ENCODE measurements at places on chromosomes 16 and 17.

GRCh38 chr16:64168371-64168770 is 953.5 kb downstream of the CDH11 start:
- DNase-seq, result no peak

DNA sequence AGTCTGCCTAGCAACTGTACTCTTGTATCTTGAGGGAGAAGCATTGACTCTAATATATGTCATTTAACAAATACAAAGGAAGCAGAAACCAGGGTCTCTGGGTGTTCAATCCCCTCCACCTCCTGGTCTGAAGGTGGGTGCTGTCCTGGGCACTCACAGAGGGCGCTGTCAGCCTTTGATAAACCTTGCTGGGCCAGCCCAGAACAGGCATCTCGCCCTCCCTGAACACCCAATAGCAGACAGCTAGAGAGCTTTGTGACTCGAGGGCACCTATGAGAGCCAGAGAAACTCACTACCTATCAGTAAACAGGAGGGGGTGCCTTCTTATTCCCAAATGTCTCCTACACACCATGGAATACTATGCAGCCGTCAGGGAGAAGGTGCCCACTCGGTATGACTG is 6.4 kb upstream of the PIPOX start:
- DNase-seq, result no peak

GRCh38 chr17:72978593-72979218 is 113.8 kb downstream of the SLC39A11 start:
- DNase-seq, result no peak

DNA sequence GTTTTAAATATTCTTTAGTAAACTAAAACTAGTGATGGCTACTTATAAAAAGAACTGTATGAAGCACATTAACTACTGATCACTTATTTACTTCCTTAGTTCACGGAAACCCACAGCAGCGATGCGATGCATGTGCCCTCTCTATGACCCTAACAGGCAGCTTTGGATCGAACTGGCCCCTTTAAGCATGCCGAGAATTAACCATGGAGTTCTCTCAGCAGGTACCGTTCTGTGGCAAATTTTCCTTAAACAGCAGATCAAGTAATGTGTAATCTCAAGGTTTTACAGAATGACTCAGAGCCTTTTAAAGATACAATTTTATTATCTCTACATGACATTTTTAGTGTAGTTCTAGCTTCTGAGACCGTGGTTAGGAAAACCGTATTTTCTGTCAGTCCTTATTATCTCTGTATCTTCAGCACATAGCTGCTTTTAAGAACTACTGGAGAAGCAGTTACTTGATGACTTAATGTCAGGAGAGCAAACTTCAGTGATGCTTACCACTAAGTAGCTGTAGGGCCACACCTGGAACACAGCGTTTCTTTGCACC is 43.0 kb downstream of the GAN start:
- DNase-seq, result no peak

DNA sequence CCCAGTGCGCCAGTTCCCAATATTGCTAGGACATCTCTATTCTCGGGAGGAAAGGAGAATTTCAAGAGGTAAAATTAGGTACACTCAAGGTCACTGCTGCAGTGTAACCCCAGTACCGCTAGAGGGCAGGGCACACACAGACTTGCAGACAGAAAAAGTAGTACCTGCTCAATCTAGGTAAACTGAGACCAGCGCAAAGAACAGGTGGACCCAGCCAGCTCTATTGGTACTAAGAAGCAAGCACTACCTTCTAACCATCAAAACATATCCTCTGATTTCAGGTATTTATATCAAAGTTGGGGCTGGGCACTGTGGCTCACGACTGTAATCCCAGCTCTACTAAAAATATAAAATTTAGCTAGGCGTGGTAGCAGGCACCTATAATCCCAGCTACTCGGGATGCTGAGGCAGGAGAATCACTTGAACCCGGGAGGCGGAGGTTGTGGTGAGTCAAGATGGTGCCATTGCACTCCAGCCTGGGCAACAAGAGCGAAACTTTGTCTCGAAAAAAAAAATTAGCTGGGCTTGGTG is 3.6 kb upstream of the WDR81 start:
- DNase-seq, result peak; percentile 20

DNA sequence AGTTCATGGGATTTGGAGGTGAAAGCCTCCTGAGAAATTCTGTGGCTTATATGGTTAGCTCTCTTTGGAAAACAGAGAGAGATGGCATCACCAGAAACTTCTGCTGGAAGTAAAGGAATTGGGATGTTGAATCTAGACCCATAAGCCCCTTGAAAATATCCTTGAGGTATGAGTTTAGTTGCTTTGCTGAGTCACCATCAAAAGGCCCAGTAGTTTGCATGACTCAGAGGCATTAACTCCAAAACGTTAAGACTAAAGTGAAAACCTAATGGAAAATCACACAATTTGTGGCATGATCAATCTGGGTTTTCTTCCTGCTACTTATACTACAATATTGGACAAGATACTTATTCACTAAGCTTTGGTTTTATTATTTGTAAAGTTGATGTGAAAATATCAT is 349.2 kb upstream of the SALL1 start:
- DNase-seq, result no peak

GRCh38 chr17:40072040-40072734 is 9.4 kb downstream of the THRA start:
- no peak for DNase-seq

DNA sequence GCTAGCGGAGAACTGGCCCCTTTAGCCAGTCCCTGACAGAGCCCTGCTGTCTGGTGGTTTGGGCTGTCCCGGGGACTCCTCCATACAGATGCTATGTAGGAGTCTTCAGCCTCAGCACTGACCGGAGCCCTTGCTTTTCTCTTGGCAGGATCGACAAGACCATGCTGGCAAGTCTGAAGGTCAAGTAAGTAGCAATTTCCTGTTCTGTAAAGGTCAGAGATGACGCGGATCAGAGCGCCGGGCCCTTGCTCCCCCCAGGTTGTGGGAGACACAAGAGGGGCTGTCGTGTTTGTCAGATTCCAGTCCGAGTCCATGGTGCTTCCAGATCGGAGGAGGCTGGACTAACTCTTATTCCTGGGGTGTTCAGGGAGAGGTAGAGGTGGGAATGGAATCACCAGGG is 4.1 kb downstream of the RAP1GAP2 start:
- no peak for DNase-seq

GRCh38 chr16:72905581-72905980 is 142.3 kb downstream of the ZFHX3 start:
- no peak for DNase-seq

DNA sequence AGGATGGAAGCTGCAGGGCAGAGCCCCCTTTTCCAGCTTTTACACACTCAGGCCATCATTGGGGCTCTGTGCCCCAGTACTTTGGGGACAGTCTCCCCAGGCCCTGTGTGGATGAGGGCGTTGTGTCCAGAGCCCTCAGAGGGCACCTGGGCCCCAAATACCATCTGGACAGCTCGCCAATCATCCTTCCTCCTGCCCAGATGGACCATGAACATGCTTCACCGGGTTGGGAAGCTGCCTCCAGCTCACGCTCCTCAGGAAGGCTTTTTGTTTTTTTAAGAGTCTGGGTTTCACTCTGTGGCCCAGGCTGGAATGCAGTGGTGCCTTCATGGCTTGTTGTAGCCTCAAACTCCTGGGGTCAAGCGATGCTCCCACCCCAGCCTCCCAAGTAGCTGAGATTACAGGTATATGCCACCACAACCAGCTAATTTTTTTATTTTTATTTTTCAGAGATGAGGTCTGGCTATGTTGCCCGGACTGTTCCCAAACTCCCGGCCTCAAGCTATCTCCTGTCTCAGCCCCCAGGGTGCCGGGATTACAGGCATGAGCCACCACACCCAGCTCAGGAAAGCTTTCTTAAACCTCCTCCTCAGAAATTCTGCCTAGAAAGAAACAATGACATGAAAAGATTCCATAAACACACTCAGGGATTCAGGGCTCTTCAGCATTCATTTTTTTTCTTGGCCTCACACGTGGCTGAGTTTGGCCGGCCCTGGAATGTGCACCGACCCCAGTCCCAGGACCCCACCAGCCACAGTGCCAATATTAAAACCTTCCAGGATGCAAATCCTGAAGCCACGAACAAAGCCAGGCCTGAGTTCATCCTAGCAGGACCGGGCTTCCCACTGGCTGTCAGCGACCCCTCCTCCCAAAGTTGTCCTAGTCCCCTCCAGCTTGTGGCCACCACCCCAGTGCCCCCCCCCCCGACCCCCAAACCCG is 27.4 kb upstream of the ZNF423 start:
- no peak for DNase-seq

DNA sequence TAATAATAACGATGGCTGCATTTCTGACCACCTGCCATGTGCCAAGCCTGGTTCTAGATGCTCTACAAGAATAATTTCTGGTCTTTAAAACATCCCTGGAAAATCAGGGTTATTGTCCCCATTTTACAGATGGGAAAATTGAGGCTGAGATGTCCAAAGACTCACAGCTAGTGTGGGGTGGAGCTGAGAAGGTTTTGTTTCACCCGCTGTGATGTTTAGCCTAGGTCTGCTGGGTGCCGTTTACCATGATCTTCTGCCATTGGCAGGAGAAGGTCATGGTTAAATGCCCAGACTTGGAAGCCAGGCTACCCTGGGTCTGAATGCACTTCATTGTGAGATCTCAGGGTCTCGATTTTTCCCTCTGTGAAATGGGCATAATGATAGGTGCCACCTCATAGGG is 159.1 kb upstream of the PLCG2 start:
- DNase-seq, result no peak

DNA sequence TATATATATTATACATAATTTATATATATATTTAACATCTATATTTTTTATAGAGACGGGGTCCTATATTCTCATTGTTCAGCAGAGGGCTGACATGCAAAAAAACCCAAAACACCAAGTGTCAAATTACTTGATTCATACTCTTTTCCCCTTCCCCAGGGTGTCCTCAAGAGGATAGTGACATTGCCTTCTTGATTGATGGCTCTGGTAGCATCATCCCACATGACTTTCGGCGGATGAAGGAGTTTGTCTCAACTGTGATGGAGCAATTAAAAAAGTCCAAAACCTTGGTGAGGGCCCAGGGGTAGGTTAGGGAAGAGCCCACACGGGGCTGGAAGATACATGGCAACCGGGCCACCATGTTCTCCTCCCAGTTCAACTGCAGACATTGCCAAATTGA is 11.0 kb downstream of the ITGAM start:
- DNase-seq, result no peak

- DNase-seq, result no peak
These were observed 23.2 kb downstream of the VPS53 start for GRCh38 chr17:691423-691822.

DNA sequence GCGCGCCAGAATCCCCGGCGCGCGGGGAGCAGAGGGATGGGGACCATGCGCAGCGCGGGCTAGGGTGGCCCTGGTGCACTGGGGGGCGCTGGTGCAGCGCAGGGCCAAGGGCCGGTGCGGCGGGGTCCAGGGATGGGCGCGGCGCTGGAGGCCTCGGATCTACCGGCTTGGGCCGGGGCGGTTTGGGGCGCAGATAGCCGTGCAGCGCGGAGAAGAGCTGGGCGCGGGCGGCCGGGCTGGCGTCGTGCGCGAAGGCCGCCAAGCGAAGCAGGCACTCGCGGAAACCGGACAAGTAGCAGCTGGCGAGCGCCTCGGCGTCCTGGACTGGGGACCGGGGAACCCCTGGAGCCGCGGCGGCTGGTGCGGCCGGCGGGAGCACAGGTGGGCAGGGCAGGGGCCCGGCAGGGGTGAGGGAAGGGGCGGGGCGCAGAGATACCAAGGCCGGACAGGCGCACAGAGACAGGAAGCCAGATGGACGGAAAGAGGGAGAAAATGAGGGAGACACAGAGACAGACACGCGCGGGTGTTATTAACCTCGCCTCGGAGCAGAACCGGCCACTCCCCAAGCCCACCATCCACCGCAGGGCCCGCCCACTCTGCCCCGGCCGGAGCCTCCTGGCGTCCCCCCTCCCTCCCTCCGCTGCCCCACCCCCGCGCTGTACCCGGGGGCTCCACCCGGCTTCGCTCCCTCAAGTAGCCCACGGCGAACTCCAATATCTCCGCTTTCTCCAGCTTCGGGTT is 2.1 kb downstream of the HES7 start:
- no peak for DNase-seq

- DNase-seq, result no peak
These were observed 3.5 kb upstream of the CLEC10A start for GRCh38 chr17:7083592-7083991.

DNA sequence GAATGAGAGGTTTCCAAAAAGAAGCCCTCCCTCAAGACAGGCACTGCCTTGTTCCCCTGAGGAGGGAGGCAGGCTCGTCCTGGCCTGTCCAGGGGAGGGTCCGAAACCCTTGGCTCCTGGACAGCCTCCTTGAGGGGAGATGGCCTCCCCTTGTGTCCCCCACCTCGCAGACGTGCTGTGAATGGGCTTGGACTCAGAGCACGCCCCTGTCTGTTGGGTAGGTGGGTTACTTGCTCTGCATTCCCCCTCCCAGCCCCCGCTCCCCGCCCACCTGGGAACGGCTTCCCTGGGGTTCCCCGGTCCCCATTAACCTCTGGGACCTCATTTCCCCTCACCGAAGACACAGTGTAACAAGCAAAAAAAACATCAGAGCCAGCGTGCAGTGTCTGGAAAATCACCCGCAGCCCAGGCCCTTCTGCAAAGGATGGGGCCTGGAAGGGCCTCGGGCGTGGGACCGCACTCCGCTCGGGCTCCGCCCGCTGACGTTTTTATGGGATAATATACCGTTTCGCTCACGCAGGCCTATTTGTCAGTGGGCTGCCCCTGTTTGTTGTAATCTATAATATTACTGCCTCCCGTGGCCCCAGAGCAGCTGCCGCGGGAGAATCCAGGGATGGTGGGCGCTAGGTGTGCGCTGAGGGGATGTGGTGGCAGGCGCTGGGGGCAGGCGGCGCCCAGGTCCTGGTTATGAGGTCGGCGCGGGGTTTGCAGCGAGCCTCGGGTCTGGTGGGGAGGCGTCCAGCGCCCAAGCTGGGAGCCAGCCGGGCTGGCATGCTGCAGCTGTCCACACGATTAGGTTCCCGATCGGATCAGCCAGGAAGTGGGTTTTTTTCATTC is 11.1 kb downstream of the BAHCC1 start:
- no peak for DNase-seq

DNA sequence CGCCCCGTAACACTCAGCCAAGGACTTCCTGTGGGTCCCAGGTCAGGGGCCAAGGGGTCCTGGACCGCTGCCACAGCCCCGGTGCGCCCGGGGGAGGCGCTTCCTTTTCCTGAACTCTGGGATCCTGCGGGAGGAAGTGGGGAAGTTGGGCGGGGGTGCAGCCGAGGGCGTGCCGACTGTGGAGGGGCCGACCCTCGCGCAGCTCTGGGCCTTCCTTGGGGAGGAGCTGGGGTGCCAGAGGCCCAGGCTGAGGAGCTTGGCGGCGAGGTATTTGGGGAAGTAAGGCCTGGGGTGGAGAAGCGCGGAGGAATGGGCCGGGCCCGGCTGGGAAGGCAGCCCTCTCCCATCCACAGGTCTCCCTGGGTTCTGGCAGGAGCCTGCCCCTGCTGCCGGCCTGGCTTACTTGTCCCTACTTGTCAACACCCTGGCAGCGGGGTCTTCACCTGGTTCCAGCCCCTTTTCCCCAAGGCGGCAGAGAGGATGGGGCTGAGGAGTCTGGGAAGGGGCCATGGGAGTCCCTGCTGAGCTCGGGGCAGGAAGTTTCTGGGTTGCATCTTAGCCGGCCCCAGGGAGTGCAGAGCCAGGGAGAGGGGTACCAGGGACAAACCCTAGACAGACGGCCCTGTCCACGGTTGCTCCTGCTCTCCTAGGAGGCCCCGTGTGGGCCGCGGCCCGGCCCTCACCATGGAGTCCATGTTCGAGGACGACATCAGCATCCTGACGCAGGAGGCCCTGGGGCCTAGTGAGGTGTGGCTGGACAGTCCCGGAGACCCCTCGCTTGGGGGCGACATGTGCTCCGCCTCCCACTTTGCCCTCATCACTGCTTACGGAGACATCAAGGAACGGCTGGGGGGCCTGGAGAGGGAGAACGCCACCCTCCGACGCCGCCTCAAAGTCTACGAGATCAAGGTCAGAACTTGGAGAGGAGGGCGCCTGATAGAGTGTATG is 1.7 kb downstream of the TBKBP1 start:
- DNase-seq, result peak; percentile 98

Measured in Kasumi-1 (cell line).